HT-29 (cell line): ENCODE measurements at places on chromosomes 11 and 22. TPM values are rescaled to one million over a fixed set of nuclear protein-coding genes. Genes with fewer than 3 reads are reported as not detected.
A peak's percentile ranks its signal among the peaks of the same experiment; 100 is the strongest.

DNA sequence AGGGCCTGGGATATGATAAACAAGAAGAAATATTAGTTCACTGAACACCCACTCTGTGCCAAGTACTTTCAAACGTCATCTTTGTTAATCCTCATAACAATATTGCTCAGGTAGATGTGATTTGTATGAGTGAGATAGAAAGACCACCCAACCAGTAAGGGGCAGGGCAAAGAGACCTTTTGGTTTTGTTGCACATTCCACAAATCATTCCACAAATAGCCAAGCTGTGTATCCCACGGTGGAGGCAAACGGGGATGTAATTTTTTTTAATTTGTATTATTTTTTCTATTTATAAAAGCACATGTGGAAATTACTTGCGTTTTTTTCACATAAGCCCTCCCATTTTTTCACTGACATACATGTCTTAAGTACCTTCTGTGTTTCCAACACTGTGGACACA, 29.0 kb downstream of the LAYN start:
- no peak for DNase-seq

GRCh38 chr22:42288791-42289190, 18.3 kb upstream of the TCF20 start:
- DNase-seq, result no peak

GRCh38 chr11:70225681-70226177, 22.6 kb downstream of the FADD start:
- DNase-seq, result peak; percentile 91

DNA sequence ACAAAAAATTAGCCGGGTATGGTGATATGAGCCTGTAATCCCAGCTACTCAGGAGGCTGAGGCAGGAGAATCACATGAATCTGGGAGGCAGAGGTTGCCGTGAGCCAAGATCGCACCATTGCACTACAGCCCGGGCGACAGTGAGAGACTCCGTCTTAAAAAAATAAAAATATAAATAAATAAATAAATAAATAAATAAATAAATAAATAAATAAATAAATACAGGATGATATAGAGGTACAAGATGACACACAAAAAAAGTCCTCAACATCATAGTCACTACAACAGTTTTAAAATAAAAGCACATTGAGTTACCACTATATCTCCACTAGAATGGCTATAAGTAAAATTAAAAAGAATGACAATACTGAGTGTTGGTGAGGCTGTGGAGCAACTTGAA, 97.8 kb downstream of the ALX4 start:
- DNase-seq, result no peak

- no peak for DNase-seq
Measured at GRCh38 chr11:122723576-122723975, 68.1 kb downstream of the UBASH3B start.

DNA sequence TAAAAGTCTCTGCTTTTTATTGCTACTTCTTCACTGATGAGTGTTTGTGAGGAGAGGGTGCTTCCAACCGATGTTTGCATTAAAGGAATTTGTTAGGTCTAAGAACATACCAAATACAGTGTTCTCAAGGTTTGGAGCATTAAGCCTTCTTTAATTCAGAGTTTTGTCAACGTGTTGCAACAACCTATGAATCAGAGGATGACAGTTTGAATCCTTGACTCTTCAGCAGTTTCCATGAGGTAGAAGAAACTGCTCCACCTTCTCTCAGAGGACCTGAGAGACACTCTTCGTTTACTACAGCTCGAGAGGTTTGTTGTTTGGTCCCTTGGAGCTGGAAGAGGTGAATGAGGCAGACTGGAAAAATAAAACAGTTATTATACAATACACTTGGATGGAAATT, 55.7 kb downstream of the NCAM1 start:
- no peak for DNase-seq

DNA sequence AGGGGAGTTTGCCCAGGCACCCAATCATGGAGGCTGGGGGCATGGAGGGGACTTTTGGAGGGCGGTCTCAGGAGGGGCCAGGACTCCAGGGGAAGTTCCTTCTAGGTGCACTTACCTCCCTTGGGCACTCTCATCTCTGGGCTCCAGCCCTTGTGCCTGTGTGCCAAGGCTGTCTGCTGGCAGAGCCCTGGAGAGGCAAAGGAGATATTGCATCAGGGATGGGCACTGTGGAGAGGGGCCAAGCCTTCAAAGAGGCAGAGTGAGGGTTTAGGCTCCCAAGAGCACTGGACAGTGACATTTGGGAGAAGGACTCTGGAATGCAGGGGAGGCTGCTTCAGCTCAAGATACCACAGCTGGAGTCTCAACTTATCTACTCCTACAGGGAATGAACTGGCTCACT, 32.2 kb upstream of the TFIP11 start:
- no peak for DNase-seq

- no peak for DNase-seq
Measured at GRCh38 chr11:69485337-69486041, 4.0 kb downstream of the LINC01488 start.

Gene LGALS1
- total RNA-seq, result 15.3 and 30.9 TPM in 2 replicates

Gene ADORA2A
- 0.36 and 0.44 TPM in 2 replicates for total RNA-seq

Gene POLR2L
- total RNA-seq, result 1,254 and 1,310 TPM in 2 replicates

Gene APOBEC3G
- 0.97 TPM in 1 of 2 replicates, not detected in the other for total RNA-seq

Gene MICALL1
- total RNA-seq, result 23.7 and 25.7 TPM in 2 replicates
